ENCODE measurements at places on chromosomes 4 and X.

DNA sequence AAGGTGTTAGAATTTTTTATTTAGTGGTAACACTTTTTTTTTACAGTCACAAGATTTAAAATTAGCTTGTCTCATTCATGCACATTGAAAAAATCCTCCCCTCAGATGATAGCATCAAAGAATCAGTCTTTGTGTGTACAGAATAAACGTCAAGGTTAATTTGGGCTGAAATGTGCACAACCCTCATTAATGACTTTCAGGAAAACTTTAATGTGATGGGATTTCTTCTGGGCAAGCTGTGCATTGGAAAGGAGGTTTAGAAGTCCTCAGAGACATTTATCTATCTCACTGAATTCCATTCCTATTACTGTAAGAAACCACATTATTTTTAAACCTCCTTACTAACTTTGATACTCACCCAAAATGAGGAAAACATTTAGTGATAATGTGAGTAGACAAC is 88.2 kb upstream of the TECRL start:
- no peak for DNase-seq

- no peak for DNase-seq
Measured at GRCh38 chr4:168667921-168668320, 171.1 kb downstream of the PALLD start.

- no peak for DNase-seq
Measured at GRCh38 chrX:109739625-109740432, 6.8 kb upstream of the ACSL4 start.

DNA sequence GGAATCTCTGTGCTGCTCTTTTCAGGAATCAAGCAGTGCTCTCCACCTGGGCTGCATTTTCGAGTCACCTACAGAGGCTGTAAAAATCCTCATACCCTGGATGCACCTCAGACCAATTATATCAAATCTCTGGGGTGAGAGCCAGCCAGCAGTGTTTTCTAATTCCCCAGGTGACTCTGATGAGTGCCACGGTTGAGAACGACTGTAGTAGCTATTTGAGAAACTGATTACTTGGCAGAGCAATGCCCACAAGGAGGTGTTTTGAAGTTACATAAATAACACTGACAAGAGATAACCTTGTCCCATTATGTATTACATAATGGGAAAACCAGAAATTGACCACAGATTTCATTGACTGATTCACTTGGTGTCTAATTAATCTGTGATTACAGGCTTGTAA is 46.8 kb downstream of the CLCN4 start:
- DNase-seq = no peak

- no peak for DNase-seq
Measured at GRCh38 chrX:95057341-95057740, 1383.3 kb downstream of the FAM133A start.

GRCh38 chrX:18490806-18491555 is 65.6 kb downstream of the CDKL5 start:
- no peak for DNase-seq

GRCh38 chr4:71029504-71029903 is 36.1 kb downstream of the DCK start:
- no peak for DNase-seq

DNA sequence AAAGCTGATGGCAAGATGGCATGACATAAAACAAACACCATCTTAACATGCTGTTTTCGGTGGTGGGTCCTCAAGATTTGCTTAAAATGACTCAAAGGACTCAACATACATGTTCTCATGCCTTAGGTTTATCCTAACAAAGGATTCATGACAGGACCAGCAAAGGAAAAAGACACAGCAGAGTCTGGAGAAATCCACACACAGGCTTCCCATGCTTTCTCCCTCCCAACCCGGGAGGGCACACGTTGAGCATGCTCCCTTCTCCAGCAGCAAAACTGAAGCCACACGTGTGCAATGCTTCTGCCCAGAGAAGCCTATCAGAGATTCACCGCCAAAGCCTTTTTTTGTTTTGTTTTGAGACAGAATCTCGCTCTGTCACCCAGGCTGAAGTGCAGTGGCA is 39.9 kb downstream of the SAT1 start:
- DNase-seq = no peak
